HCEC 1CT (cell line): ENCODE measurements at places on chromosomes 3 and 15.

DNA sequence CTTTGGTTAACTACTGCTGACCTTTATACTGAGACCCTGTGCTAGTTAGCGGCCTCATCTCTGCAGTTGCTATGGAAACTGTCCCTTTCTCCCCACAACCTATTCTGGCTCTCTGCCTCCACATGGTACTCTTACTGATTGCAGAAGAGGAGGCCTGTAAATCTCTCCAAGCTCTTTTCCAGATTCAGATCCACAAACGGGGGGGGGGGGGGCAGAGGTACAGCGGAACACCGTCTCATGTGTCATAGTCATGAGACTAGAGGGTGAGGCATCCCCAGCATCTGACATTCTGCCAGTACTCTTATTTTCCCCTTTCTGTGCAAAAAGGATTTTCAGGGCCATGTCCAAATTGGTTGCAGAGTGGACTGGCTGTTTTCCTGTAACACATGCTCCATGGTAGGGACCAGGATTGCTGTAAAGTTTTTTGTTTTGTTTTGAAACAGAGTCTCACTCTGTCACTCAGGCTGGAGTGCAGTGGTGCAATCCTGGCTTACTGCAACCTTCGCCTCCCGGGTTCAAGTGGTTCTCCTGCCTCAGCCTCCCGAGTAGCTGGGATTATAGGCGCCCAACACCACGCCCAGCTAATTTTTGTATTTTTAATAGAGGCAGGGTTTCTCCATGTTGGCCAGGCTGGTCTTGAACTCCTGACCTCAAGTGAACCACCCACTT lies 8.3 kb upstream of the MAP1A start:
- peak; percentile 60 for DNase-seq

DNA sequence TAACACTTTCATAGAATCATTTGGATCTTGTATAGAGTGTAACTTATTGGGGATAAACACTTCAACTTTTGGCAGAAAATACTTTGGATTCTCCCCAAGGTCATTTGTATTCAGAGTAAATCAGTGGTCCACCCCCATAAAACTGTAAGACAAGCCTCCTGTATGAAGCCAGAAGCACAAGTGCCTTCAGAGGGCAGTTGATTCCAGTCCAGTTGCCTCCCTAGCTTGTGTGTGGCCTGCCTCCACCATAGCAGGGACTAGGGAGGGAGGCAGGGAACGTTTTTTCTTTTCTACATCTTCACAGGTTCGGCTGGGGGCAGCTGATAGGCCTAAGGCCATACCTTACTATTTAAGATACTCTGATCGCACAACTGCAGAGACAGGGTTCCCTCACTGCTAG lies 11.6 kb downstream of the GORASP1 start:
- DNase-seq, result no peak

DNA sequence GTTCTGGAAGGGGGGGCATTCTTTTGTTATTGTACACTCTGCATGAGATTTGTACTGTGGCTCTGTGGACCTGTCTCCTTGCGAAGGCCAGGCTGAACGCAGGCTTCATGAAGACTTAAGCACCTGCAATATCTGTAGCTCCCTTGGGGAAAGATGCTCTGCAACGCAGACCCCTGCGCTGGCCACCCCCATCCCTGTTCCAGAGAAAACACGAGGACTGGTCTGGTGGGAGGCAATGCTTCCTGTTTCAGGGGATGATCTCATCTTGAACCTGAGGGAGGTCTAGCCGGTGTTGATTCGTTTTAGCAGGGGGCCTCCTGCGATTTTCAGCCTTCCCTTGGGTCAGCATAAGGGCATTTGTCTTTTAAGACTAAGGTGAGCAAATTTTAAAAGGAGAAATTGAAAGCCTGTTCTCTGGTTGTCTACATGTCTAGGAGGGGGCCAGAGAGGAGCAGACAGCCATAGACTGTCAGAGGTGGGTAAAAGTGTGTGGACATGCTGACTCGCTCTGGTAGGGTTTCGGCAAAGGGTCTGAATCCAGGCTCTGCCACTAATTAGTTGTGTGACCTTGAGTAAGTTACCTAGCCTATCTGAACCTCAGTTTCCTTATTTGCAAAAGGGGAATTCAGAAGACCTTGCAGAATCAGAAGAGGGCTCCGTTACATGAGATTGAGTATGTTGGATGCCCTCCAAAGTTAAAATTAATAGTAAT lies 80.9 kb upstream of the RASGRF1 start:
- DNase-seq, result no peak

DNA sequence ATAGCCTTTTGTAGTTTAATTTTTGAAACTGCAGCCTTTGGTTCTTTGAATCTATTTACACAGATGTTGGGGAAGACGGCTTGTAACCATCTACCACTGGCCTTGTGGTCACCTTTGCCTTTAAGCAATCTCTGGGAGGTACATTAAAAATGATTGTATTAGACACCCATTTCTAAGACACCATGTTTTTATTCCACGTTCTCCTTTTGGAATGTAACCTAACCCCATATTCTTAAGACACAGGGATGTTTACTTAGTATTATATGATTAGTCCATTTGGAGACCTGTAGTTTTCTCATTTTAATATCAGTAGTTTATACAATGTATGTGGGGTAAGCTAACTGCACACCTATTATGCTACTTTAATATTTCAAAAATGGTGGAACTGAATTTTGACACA lies 175.1 kb upstream of the PLSCR5 start:
- peak; percentile 18 for DNase-seq

DNA sequence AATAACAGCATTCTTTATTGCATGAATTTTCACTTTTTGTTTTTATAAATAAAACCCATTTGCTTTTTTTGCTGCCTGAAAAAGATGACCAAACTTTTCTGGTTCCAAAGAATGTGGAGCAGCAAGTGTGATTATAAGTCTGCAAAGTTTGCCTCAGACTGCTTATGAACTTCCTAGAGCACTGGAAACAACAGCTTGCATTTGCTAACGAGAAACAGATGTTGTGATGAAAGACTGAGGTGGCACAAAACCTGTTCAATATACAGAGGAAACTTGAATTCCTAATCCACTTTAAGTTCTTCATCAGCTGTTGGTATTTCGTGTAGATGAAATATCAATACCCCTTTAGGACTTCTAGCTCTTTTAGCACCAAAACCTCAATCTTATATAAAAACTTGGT lies 9.3 kb downstream of the ZPLD1 start:
- DNase-seq, result peak; percentile 62

GRCh38 chr15:89123181-89123525 lies 34.9 kb downstream of the ABHD2 start:
- peak; percentile 84 for DNase-seq

GRCh38 chr15:100292010-100292409 lies 49.8 kb downstream of the ADAMTS17 start:
- no peak for DNase-seq

GRCh38 chr3:138089091-138089490 lies 26.3 kb downstream of the DZIP1L start:
- peak; percentile 85 for DNase-seq
